ENCODE measurements at places on chromosomes 7 and 10.

- no peak for DNase-seq
Observed at GRCh38 chr10:7251696-7252465, 159.0 kb downstream of the SFMBT2 start.

GRCh38 chr7:70178211-70178610, 579.9 kb downstream of the AUTS2 start:
- no peak for DNase-seq

GRCh38 chr10:74901301-74901700, 74.9 kb downstream of the KAT6B start:
- no peak for DNase-seq

GRCh38 chr7:87816389-87816788, 59.8 kb downstream of the SLC25A40 start:
- no peak for DNase-seq

- DNase-seq: no peak
Observed at GRCh38 chr7:41592236-41592635, 110.7 kb downstream of the INHBA start.

- no peak for DNase-seq
Observed at GRCh38 chr7:69682518-69682917, 84.2 kb downstream of the AUTS2 start.

GRCh38 chr10:15035385-15036301, 8.1 kb upstream of the OLAH start:
- no peak for DNase-seq

- no peak for DNase-seq
Observed at GRCh38 chr7:154304740-154305700, 252.8 kb downstream of the DPP6 start.

GRCh38 chr7:123979876-123980275, 53.0 kb downstream of the TMEM229A start:
- DNase-seq: no peak

- no peak for DNase-seq
Observed at GRCh38 chr7:11458736-11459483, 373.1 kb downstream of the THSD7A start.

- no peak for DNase-seq
Observed at GRCh38 chr10:77297393-77297739, 340.2 kb downstream of the KCNMA1 start.

GRCh38 chr7:29858191-29858951, 52.1 kb downstream of the WIPF3 start:
- DNase-seq: no peak

DNA sequence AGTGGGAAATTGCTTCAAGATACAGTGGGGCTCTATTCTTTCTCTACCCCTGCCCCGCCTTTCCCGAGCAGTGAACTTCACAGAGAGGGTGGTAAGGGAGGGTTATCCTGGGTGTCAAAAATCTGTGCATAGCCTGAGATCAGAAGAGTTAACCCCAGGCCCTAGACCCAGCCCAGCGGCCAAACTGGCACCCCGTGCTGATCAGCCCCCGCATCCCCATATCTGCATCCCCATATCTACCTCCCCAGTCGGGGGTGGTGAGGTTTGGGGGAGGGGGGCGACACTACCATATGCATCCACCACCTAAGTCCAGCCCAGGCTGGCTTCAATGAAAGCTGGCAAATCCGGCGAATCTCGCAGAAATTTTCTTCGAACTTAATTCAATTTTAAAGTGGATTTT, 7.0 kb upstream of the DLX6 start:
- DNase-seq: no peak

Measured in activated CD4-positive, alpha-beta T cell treated with anti-CD3 and anti-CD28 coated beads for 4 hours (primary cell).